ENCODE measurements at places on chromosomes 7 and 10.

DNA sequence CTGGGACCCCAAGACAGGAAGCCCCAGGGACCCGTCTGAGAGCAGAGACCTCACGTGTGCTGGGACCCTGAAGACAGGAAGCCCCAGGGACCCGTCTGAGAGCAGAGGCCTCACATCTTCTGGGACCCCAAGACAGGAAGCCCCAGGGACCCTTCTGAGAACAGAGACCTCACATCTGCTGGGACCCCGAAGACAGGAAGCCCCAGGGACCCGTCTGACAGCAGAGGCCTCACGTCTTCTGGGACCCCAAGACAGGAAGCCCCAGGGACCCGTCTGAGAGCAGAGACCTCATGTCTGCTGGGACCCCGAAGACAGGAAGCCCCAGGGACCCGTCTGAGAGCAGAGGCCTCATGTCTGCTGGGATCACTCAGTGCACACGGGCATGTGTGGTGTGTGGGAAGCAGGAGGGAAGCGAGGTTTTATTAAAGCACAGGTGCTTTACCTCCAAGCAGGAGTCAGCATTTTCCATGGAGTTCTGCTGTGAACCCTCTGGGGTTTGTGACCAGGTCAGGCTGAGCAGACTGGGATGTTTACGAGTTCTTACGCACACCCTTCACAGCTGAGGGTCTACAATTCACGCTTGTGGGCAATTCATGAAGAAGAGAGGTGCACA lies 590.6 kb downstream of the DNAJB6 start:
- DNase-seq, result no peak

DNA sequence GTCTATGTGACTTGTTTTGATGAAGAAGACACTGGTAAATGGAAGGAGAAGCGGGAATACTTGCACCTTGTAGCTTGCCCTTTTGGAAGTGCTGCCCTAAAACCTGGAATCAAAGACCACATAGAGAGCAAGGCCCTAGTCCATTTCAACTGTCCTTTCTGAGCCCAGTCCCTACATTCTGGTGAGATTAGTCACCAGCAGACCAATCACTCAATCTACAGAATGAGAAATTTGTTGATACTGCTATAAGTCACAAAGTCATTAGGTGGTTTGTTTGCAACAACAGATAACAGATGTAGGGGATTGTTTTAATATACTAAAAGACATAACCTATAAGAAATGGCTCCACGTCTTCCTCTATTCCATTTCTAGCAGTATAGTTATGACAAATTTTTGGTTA lies 33.6 kb downstream of the WASL start:
- DNase-seq, result no peak

- no peak for DNase-seq
Observed at GRCh38 chr7:87413029-87413428, 62.5 kb downstream of the ABCB4 start.

DNA sequence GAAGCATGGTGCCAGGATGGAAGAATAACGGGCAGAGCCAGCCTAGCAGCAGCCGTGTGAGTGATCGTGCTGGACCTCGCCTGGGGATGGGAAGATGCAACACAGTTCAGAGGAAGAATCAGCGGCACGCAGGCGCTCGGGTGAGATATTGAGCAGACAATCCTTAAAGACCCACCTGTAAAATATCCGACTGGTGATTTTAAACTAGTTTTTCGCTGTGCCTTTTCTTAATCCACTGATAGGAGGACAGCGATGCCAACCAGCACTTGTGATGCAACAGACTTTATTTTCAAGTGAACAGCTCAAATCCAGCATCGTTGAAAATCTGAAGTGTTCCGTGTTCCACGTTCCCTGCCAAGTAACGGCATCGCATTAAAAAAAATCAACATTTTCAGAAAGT lies 214.7 kb downstream of the TEX36 start:
- DNase-seq, result no peak

GRCh38 chr7:115494529-115495147 lies 535.9 kb downstream of the TFEC start:
- no peak for DNase-seq

GRCh38 chr7:115229401-115230105 lies 307.7 kb downstream of the MDFIC start:
- DNase-seq, result peak; percentile 70

DNA sequence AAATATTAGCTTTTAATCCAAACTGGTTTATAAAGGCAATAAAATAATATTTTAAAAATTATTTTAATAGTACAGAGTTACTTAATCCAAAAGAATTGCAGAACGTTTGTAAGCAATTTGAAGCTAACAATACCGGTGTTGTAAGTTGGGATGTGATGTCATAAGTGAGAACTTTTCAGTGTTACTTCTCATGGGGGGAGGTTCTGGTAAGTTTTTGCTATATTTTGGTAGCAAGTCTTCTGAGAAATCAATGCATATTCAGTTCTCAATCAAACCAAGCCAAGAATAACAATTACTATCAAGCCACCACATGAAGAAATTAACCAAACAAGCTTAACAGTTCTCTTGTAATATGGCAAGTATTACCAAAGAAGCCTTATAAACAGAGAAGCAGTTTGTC lies 147.1 kb upstream of the ASAH2 start:
- no peak for DNase-seq

DNA sequence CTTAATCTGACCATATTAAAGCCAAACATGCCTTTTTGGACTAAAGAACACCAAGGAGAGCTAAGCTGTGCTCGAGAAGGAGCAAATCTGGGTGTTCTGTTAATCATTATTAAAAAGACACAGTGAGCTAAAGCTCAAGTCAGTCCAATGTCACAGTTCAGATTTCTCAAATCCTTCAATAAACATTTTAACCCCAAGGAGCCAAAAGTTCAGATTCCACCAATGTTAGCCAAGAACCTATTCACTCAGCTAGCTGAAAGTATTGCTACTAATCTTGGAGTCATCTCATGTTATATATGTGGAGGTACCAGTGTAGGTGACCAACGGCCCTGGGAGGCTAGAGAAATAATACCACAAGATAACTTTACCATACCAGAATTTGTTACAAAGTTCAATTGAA lies 14.5 kb upstream of the ZNF33B start:
- DNase-seq, result no peak

DNA sequence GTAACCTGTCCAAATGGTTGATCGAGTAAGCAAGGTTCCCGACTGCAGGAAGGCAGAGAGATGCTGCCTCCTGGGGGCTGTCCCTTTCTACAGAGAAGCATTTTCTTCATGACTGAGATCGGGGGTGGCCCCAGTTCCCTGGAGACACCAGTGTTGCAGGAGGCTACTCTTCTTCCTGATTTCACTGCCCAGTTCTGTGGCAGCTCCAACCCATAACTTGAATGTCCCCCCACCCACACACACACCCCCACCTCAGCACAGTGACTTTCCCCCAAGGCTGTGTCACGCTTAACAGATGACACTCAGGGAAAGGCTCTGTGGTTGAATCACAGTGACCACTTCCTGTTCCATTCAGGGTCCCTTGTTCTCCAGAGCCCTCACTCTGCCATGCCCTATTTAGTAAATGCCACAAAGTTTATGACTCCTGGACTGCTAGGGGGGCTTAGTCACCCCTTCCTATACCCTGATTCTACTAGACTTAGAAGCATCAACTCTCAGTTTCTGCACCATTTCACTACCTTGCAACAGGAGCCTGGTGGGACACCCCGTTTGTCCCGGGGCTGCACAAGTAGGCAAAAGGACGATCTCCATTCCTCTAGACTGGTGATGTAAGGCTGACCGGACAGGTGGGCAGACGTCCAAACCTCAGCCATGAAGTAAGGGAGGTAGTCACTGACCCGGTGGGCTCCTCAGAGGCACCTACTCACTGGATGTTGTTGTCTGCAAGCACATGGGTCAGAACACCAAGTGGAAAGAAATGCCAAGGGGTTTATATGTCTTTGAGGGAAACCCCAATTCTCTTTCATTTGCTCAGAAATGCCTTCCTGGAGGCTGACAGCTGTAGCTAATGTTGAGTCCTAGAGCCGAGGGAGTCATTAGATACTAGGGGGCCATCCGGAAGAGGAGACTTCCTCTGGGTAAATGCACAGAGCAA lies 31.3 kb upstream of the SMC3 start:
- peak; percentile 47 for DNase-seq

- no peak for DNase-seq
Observed at GRCh38 chr7:129557686-129558481, 53.6 kb upstream of the NRF1 start.

- DNase-seq, result no peak
Observed at GRCh38 chr10:71604324-71605018, 115.1 kb downstream of the C10orf105 start.

GRCh38 chr7:117194445-117194844 lies 128.4 kb downstream of the WNT2 start:
- no peak for DNase-seq

- no peak for DNase-seq
Observed at GRCh38 chr7:4024133-4024532, 658.0 kb upstream of the FOXK1 start.

DNA sequence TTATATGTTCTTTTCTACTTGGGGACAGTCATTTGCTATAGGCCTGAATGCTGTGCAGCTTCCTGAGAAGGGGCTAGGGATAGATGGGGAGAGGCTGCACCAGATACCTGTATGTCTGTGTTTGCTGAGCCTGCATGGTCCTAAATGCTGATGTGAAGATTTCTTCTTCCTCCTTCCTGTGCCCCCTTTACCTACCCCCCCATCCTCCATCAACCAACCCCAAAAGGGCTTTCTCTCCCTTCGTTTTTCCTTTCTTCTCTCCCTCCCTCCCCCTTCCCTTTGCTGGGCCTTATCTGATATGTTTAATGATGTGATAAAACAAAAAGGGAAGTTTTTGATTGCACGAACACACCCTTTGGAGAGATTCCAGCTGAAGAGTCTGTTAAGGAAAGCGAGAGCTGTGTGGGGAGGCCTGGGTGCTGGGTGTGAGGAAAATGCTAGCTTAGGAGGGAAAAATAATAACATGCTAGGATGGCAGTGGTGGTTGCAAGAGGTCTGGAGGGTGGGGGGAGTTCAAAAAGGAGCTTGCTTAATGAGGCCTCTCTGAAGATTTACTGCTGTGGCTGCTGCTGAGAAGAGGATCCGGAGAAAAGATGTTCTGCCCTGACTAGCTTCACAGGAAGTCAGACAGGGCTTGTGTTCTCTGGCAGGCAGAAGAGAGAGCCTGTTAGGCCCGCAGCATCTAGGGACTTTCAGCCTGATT lies 101.8 kb downstream of the SAMD9 start:
- DNase-seq, result no peak

- no peak for DNase-seq
Observed at GRCh38 chr10:47334466-47335295, 12.4 kb downstream of the GDF2 start.

DNA sequence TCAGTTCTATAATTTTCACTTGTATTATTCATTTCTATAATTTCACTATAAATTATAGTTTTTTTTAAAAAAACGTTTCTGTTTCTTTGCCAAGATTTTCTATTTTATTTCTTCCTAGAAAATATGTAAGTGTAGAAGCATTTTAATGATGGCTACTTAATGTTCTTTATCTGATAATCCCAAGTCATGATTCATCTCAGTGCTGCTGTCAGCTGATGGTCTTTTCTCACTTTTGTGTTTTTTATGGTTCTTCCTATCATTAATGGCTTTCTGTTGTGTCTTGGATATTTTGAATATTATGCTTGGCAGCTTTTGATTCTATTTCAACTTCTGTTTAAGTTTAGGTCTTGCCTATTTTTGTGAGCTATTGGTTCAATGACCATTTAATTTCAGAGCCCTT lies 268.6 kb downstream of the BAMBI start:
- no peak for DNase-seq

DNA sequence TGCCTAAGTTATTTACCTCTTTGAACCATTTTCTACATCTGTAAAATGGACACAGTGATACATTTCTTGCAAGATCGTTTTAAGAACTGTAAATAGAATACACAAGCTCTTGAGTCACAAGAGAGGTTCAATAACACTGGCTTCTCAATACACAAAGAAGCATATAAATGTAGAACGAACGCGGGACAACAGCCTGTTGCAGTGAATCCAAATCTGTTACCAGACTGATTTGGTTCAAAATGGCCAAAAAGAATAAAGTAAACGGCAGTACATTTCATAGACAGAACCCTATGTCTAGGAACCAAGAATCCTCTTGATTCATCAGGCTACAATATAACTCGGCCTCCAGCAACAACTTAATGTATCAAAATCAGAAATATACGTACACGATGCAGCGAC lies 701 bp downstream of the MTPAP start:
- DNase-seq, result no peak

- no peak for DNase-seq
Observed at GRCh38 chr7:74482197-74482467, 28.4 kb downstream of the GTF2IRD1 start.

- DNase-seq, result peak; percentile 35
Observed at GRCh38 chr7:144027070-144027469, 21.7 kb upstream of the OR2A5 start.

GRCh38 chr10:100129424-100129823 lies 47.8 kb upstream of the CPN1 start:
- no peak for DNase-seq
